B cell (primary cell): ENCODE measurements at places on chromosomes 4 and X.
A peak's percentile ranks its signal among the peaks of the same experiment; 100 is the strongest.

DNA sequence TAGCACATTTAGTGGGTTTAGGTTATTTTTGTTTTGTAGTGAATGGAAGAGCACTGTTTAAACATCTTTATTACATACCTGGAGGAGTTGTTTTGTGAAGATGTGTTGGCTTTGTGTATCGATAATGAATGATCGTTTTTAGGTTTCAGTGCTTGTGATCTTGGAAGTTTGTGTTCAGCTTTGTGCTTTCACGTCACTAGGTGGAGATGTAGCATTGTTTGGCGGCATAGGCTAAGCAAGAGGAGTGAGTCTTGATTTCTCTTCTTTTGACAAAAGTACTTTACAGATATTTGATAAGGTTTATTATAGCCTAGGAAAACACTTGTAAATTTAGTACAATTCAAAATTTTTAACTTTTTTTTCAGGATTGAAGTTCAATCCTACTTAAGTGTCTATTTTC is 50.4 kb downstream of the PDK3 start:
- no peak for DNase-seq

DNA sequence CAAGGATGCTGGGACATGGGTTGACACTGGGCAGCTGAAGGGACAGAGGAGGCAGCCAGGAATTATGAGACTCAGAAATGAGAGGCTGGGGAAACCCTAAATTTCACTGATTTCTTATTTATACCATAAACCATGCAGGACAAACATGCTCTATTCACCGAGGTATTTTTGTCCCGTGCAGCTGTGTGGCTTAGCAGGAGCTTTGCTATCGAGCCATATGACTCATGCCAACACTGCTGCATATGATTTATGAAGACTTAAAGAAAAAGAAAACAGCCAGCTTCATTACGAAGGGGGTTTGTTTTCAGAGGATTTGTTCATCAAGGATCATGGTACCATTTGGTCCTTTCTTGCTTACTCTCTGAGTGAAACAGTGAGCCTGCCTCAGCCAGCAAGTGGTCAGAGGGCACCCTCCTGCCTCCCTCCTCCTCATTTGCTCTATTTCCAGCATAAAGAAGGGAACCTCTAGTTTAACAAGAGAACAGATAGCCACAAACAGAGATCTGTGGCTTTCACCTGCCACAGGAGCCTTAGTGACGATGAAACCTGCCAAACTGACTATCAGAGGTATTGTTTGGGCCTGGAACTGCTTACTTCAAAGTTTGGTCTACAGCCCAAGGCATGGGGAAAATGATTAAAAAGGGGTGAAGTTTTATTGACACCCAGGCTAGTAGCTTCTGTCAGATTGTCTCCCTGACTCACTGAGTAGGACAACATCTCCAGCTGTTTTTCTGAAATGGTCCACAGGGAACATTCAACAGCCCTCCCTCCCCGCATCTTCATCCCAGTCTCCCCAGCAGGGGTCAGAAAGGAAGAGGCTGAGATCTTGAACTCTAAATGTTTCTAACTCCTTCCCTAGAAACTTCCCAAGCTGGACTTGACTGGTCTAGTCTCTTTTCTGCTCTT is 80.1 kb upstream of the MAML3 start:
- DNase-seq = no peak

- DNase-seq = no peak
Observed at GRCh38 chr4:156751486-156751885, 220.1 kb downstream of the PDGFC start.

DNA sequence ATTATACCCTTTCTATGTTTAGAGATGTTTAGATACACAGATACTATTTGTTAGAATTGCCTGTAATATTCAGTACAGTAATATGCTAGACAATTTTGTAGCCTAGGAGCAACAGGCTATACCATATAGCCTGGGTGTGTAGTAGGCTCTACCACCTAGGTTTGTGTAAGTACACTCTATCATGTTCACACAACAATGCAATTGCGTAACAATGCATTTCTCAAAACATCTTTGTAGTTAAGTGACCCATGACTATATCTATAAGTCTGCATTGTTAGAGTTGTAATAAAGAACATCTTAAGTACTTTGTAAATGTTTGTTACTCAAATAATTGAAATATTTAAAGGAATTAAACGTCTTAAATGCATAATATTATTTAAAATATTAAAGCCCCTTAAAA is 379.3 kb downstream of the PPP3CA start:
- DNase-seq = no peak

DNA sequence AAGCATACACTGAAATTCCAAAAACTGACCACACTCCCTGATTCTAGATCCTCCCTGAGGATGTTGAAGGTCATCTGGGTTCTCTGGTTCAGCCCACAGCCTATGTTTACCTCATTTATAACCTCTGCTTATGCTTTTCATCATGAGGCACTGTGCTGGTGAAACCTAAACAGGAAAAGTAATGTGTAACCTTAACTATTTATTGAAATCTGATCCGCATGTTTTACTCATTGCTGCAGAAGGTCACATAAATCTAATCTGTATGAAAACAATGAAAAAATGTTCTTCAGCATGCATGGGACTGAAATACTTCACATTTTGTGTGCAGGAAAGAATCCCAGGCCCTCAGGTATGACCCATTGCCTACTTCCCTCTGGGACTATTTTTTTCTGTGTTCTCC is 30.3 kb downstream of the UCHL1 start:
- no peak for DNase-seq

DNA sequence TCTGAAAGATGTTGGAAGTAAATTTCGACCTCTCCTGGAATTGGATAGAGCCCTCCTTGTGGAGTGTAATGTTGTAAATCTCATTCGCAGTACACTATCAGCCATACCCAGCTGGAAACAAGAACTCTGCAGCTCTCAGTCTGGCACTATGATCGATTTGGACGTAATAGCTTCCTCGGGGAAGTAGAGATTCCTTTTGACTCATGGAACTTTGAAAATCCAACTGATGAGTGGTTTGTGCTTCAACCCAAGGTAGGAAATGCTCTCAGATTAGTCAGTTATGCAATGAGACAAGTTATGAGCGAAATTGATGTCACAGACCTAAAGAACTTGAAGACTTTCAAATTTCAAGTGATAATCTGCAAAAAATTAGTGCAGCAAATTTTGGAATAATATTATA is 103.9 kb downstream of the SYTL5 start:
- no peak for DNase-seq

GRCh38 chrX:96176921-96177320 is 507.7 kb upstream of the DIAPH2 start:
- no peak for DNase-seq

GRCh38 chr4:123786920-123787319 is 390.3 kb downstream of the SPRY1 start:
- no peak for DNase-seq

DNA sequence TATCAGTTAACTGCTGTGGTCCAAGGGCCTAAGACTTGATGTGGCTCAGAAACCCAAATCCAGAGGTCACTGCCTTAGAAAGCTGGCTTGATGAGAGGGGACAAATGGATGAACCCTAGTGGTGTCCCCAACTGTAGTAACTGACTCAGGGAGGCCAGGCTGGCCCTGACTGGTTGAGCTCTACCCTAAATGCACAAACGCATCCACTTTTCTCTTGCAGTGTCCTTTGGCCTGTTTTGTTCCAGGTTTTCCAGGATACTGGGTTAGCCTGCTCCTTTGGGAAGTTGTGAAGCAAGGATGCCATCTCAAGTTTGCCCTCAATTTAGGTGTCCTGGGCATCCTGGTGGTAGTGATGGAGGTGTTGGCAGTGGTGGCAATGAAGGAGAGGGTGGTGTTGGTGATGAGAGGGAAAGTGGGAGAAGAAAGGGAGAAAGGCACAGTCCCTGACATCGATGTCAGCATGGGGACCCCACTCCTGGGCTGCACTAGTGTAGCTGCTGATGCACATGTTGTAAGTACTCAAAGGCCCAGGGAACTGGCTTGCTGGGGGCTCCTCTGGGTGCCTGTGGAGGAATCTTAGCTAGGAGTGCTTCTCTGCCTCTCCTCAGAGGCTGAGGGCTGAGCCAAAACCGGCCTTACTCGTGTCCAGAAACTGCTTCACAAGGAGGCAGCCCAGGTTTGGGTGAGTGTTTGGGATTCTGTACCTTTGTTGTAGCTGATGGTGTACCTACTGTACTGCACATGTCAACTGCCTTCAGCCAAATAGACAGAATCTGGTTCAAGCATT is 2.9 kb upstream of the HAND2 start:
- no peak for DNase-seq

- no peak for DNase-seq
Observed at GRCh38 chr4:138310991-138311390, 68.8 kb upstream of the SLC7A11 start.

DNA sequence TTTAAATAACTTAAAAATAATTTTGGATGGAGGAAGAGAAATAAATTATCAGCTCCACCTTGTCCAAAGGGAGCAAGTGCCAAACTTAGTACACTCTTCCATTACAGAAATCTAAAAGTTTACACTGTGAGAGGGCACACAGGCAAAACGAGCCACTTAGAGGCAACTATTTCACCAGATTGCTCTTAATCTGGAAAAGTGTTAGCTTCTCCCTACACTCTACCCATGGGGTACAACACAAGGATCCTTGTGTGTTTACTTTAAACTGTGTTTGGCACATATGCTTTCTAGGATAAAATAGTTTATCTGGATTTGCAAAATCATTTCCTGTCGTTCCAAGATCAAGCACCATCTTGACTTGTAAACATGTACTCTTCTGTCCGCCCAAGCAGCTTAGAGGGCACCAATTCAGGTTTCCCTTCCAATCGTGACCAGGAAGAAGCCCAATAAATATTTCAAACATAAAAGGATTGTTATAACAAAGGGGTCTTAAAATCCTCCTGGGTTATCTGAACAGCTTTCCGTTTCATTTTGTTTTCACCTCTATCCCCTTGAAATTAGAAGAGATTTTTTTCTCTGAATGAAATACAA is 29.0 kb upstream of the KDR start:
- no peak for DNase-seq

- no peak for DNase-seq
Observed at GRCh38 chr4:151458148-151458547, 49.2 kb downstream of the FHIP1A start.

- no peak for DNase-seq
Observed at GRCh38 chr4:30945586-30945985, 225.4 kb downstream of the PCDH7 start.

GRCh38 chrX:16772460-16772859 is 13.8 kb upstream of the TXLNG start:
- no peak for DNase-seq

GRCh38 chr4:133157460-133158160 is 8.5 kb downstream of the PCDH10 start:
- no peak for DNase-seq

DNA sequence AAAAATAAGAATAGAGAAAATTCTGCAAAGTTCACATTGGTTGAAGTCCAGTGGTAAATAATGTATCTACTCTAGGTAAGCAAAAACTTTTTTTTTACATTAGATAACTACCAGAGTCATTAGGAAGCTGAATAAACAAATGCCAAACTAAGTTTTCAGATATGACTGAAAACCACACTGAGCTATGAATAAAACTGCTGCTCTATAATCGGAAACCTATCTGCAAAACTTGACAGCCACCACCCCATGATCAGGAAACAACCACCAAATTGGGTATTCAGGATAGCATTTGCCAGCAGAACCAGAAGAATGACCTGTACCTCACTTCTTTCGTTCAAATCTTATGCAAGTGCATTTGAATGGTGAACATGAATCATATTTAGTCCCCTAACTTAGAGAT is 173.0 kb upstream of the TET2 start:
- no peak for DNase-seq

DNA sequence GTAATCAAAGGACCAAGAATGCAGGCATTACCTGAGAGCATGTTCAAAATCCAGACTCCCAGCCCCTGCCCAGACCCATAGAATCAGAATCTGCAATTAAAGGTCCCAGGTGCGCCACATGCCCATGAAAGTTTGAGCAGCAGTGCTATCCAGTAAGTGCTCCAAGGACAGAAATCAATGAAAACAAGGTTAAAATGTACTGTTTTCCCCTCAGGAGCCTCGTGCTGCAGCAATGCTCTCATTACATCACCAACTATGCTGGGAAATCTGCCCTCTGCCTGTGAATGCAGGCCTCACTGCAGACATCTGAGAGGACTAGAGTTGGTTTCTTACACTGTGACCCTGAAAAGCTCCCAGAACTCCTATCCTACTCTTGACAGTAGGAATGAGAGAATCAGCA is 21.1 kb downstream of the ANXA5 start:
- DNase-seq = no peak

- no peak for DNase-seq
Observed at GRCh38 chrX:2224597-2225235, 276.1 kb downstream of the DHRSX start.

DNA sequence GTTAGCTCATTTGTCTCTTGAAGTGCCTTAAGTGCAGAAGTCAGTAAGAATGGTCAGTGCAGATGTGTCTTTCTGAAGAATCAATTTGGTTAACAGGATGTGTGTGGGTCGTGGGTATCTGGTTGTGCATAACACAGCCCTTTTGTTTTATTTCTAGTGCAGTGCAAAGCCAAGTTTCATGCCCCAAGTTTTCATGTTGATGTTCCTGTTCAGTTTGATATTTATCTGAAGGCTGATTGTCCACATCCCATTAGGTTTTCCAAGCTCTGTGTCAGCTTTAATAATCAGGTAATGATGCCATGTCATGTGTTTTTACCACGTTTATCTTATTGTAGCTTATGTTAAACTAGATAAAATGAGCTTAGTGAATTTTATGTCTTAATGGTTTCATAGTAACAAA is 27.4 kb downstream of the TRAPPC11 start:
- no peak for DNase-seq

GRCh38 chrX:6257025-6257424 is 28.4 kb upstream of the NLGN4X start:
- DNase-seq = no peak

DNA sequence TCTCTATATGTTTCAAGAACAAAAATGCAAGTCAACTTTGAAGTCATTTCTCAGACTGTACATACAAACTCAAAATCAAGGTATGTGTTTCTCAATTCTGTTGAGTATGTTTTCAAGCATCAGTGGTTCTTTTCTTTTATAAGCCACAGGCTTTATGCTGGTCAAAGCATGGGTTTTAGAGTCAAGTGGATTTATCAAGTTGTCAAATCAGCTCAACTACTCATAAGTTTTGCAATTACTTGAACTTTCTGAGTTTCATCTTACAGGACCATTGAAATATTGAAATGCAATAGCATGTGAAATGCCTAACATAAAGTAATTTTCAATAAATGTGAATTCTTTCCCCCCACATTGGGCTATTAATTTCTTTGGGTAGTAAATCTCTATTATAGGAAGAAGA is 239.9 kb upstream of the DKK2 start:
- DNase-seq = no peak

GRCh38 chr4:138409670-138410069 is 167.5 kb upstream of the SLC7A11 start:
- no peak for DNase-seq

GRCh38 chr4:184437565-184438265 is 36.6 kb downstream of the IRF2 start:
- peak; percentile 52 for DNase-seq

- no peak for DNase-seq
Observed at GRCh38 chr4:185370268-185370949, 25.3 kb downstream of the LRP2BP start.
